ENCODE measurements at places on chromosomes 11 and 22.

- DNase-seq, result no peak
These were observed 52.9 kb downstream of the BARX2 start for GRCh38 chr11:129428557-129428956.

GRCh38 chr11:17736930-17737817 lies 2.6 kb downstream of the KCNC1 start:
- DNase-seq, result no peak

GRCh38 chr22:37343863-37344734 lies 61.8 kb downstream of the CYTH4 start:
- DNase-seq, result no peak

DNA sequence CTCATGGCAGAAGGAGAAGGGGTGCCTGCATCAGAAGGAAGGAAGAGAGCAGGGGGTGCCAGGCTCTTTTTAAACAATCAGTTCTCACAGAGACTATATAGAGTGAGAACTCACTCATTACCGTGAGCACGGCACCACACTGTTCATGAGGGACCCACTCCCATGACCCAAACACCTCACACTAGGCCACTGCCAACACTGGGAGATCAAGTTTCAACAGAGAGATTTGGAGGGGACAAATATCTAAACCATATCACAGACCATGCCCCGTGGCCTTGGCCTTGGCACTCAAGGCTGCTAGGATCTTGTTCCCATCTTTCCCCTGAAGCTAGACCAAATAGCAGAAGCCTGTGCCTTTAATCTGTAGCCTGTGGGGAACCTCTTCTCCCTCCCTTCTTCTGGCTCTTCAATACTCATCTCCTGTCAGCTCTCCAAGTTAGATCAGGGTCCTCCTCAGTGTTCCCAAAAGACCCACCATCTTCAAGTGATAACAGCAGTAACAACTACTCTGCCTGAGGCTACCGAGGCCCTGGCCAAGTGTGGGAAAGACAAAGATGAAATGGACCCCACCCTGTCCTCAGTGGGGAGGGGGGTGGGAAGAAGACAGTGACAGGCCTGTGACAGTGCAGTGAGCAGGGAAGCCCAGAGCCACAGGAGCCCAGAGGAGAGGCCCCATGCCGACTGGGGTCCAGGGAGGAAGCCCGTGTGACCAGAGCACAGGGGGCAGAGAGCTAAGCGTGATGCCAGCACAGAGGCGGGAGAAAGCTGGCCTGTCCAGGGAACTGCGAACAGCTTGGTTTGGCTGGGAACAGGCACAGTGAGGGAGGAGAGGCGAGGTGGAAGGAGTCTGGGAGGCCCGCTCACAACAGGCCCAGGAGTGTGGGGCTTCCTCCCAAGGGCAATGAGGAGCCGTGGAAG lies 72.6 kb downstream of the MYO7A start:
- no peak for DNase-seq
